GM12892 (cell line): ENCODE measurements at places on chromosomes 7 and 10.

DNA sequence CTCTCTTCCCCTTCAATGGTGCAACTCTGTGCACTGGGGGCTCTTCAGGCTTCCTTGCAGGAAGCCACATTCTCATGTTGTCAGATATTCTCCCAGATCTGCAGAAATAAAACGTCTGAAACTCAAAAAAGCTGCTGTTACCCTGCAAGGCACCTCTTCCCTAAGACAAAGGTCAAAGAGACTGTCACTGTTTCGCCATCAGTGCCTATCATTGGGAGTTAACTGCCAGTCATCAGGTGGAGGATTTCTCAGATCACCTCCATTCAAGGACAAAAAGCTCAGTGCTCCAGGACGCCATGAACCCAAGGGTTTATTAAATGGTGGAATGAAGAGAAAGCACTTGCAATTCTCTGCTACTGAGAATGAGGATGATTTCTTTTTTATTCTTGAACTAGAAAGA is 144.6 kb upstream of the PALS2 start:
- DNase-seq: no peak

GRCh38 chr10:132298038-132298881 is 9.5 kb downstream of the STK32C start:
- no peak for DNase-seq

- DNase-seq: no peak
Measured at GRCh38 chr7:45663965-45664633, 89.9 kb downstream of the ADCY1 start.

DNA sequence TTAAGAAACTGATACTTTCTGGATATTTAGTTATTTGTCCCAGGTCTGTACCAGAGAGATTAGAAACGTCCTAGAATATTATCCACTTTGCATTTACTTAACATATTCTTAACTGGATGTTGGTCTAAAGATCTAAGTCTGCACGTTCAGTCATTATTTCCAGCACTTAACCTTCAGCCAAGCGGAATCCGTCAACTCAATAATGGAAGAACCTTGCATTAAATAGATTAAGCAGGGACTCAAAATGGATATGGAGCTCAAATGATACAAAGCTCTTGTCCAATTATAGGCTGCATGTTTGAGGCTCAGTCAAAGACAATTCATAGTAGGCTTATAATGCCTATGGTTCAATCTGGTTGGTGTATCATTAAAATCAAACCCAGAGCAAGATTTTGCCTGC is 162.9 kb downstream of the SEMA3D start:
- DNase-seq: no peak

- DNase-seq: no peak
Measured at GRCh38 chr7:91239171-91239604, 25.0 kb upstream of the FZD1 start.

- DNase-seq: no peak
Measured at GRCh38 chr7:24752073-24752800, 5.0 kb downstream of the GSDME start.

DNA sequence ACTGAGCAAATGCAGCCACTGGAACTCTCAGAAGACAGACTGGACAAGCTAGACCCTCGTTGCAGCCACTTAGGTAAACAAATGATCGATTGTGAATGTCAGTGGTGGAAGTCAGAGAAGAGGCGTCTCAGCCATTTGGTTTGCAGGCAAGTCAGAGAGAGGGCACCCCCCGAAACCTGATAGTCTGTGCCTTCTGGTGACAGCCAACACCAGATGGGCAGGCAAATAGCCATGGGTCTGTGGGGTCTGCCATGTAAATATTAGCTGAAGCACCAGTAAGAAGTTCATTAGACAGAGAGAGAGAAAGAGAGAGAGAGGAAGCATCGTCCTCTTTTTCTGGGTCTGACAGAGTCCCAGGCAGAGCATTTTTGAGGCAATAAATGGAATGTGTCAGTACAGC is 5.4 kb downstream of the PPP1R17 start:
- DNase-seq: no peak

DNA sequence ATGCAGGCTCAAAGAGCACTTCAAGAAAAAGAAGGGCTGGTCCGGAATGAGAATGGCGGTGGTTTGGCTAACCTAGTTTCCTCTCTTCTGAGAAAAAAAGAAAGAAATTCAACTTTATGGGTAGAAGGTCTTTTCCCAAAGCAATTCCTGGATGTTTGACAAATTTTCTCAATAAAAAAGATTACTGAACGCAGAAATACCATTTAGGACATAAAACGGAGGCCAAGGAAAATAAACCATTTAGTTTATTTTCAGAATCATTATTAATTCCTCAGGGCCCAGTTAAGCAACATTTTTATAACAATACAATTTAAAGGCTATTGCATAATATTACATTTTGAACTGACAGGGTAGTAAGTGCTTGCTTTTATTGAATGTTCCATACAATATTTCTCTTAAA is 284.6 kb upstream of the ANKRD30A start:
- no peak for DNase-seq

- no peak for DNase-seq
Measured at GRCh38 chr7:129480674-129481363, 21.5 kb upstream of the SMKR1 start.

DNA sequence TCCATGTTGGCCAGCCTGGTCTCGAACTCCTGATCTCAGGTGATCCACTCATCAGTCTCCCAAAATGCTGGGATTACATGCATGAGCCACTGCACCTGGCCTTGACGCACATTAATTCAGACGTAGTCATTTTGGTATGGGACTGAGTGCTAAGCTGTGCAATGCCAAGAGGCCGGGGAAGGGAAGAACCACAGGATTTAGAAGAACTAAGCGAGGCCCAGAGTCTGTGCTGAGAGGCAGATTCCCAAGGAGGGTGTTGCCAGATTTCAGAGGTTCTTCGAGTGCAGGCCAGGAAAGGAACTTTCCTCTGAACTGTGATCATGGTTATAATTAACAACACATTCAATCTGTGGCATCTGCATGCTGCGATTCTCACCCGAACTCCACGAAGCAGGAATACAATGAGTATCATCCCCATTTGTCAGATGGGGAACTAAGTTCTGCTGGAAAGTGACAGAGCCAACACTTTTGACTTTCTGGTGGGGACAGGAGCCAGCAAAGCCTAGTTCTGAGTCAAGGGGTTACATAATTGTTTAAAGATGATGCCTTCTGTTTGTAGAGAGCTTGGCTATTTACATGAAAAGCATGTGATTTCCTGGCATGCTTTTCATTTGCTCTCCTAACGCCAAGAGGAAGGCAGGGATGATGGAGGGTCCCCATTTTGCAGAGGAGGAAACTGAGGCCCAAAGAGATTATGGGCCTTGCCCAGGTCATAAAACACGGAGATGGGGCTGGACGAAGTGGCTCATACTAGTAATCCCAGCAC is 6.2 kb upstream of the ZAN start:
- no peak for DNase-seq

DNA sequence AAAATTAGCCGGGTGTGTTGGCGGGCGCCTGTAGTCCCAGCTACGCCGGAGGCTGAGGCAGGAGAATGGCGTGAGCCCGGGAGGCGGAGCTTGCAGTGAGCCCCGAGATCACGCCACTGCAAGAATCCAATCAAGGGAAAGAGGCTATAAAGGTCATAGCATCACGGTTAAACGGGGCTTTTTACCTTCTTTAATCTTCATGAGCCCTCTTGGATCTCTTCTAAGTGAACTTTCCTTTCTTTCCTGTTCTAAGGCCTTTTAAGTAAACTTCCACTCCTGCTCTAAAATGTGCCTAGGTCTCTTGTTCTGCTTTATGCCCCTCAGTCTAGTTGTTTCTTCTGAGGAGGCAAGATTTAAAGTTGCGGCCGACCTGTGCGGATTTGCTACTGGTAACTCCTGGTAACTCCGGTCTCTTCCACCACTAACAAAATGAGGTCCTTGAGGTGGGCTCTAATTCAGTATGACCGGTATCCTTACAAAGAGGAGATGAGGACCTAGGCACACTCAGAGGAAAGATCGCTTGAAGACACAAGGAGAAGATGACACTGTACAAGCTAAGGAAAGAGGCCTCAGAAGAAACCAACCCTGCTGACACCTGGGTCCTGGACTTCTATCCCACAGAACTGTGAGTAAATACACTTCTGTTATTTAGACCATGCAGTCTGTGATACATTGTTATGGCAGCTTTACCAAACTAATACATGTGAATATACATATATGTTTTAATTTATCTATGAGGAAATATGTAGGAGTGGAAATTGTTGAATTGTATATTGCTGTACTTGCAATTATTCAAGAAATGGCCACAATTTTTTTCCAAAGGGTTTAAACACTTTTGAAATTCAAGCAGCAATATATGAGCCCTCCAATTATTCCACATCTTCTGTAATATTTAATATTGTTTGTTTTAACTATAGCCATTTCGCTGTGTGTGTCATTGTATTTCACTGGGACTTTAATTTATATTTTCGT is 331.5 kb upstream of the CNTNAP2 start:
- no peak for DNase-seq

- DNase-seq: no peak
Measured at GRCh38 chr7:28389504-28390395, 22.6 kb upstream of the CREB5 start.

DNA sequence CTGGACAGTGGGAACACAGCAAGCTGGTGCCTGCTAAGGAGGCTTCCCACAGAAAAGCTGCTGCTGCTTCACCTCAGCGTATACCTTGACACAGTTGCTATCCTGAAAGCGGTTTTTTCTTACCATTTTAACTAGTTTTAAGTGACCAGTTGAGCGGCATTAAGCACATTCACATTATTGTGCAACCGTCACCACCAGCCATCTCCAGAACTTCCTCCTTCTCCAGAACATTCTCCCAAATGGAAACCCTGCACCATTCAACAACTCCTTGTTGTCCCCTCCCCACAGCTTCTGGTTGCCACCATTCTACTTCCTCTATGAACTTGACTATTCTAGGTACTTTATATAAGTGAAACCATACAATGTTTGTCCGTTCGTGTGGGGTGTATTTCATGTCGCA is 169.9 kb downstream of the SNX10 start:
- DNase-seq: no peak
